ENCODE measurements at places on chromosomes 2 and 18.

- no peak for DNase-seq
Measured at GRCh38 chr2:240293557-240294461, 141.7 kb upstream of the GPC1 start.

GRCh38 chr18:6807515-6808257, 78.2 kb downstream of the ARHGAP28 start:
- no peak for DNase-seq

DNA sequence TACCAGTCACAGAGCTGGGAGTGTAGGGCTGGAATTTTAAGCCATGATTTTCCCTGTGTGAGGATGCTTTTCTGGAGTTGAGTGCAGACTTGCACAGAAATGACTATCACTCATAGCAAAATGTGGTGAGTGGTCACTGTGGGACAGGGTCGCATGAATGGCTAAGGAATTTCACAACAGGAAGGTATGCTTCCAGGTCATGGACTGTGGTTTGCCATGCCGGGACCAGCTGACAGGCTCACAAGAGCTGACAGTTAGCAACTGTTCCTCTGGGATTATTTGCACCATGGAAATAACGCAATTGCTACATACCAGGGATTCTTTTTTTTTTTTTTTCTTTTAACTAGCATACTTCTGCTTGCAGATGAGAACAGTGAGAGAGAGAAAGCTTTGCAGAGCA, 3.8 kb upstream of the UXS1 start:
- no peak for DNase-seq

DNA sequence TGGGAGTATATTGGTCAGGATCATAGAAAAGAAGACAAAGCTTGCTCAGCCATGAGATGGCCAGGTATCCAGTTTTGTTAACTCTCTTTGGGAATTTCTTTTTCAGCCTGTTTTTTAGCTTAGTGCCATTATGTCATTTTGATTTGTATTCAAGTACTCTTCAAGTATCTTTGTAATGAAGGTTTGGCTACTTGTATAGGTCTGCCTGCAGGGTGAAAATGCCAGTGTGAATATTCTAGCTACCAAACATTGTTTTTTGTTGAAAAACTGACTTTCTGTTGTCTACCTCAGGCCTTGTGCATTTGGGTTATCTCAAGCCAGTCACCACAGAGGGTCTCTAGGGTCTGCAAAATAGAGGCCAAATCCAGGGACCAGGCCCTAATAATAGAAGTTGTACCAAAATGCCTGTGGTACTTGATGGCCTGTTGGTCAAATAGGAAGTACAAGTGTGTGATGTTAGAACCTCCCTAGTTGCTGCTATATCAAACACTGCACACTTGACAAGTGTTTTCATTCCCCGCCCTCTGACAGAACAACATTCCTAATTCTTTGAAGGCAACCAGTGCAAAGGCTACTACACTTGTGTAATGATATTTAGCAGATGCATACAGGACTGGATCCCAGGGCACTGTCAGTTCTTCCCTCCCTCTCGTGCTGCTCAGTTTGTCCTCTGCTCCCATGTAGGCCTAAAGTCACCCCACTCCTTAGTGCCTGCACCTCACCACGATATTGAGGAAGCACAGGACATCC, 36.4 kb downstream of the RNMT start:
- DNase-seq = no peak

GRCh38 chr2:48515513-48515985, 14.4 kb upstream of the STON1 start:
- DNase-seq = no peak

Data from SJSA1 (cell line).